HuH-7.5 (cell line): ENCODE measurements at places on chromosomes 11 and 22.

DNA sequence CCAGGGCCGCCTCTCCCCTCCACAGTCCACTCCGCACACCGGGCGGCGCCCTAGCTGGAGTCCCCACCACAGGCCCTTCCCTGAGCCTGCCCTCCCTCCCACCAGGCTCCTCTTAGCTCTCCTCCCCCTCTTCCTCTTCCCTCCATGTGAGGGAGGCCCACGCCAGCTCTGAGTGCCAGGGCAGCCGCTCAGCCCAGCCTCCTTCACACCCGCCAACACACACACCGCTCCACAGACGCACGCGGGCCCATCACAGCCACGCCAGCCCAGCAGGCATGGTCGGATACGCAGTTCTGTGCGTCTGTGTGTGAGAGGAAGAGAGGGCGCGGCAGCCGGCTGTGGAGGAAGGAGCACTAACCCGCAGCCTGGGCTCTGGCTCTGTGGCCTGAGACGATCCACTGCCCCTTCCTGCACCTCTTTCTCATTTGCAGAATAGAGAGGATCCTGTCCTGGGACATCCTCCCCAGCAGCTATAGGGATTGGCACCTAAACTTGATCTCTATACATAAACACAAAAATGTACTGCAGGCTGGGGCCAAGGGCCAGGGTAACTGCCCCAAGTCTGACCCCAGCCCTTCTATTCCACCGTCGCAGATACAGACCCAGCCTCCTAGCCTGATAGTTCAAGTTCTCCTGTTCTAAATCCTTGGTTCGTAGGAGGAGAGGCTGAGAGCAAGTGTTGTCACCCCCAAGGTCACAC, 3.5 kb downstream of the CHRM4 start:
- no peak for DNase-seq

DNA sequence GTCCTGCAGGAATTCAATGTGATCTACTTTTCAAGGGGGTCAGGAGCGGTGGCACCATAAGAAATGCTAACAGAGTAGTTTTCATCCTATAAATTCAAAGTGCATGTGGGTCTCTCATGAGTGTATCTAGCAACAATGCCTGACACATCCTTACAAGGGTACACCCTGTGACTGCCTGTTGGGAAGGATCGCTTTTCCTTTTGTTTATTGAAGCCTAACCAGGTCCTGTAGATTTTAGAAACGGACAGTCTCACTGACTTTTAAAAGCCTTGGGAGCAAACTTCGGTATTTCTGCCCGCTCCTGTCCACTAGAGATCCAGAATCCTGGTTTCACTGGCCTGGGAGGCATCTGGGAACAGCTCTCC, 102.4 kb downstream of the MICAL2 start:
- no peak for DNase-seq

DNA sequence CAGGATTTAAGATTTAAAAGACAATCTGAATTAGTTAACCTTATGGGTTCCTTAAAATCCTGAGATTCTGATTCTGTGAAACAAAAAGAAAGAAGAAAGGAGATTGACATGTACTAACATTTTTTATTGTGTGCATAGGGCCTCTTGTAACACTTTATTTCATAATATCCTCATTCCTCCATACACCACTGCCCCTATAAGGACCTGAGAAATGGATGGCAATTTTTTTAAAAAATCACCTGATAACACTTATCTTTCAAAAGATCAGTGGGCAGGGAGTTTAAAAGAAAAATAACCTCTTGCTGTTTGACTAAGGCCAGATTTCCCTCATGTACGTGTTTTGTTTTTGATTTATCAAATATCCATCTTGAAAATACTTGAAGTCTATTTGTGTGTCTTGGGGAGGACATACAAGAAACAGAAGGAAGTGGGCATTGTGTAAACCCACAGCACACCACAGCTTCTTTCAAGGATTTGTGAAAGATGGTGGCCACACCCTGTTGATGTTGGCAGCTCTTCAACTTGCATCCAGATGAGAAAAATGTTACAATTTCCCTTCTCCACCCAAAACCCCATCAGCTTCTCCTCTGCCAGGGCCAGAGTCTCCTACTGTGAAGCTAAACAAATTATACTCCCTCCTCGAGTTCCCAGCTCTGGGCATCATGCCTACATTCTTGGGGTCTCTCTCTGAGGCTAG, 35.0 kb upstream of the MPEG1 start:
- no peak for DNase-seq

DNA sequence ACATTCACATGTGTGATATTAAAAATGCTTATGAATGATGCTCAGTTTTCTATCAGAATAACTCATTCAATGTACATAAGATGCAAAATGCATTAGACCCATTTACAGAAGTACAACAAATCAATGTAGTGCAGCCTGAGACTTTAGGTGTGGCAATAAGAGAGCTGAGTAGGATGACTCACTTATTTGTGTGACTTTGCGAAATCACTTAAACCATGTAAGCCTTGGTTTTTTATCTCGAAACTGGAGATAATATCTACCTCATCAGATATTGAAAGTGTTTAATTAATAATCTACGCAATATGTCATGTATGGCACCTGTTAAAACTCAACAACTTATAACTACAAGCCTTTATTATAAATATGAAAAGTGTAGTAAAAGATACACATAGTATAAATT, 105.7 kb upstream of the LUZP2 start:
- DNase-seq: no peak

- DNase-seq: no peak
Observed at GRCh38 chr11:64220271-64220670, 5.7 kb downstream of the TRPT1 start.

DNA sequence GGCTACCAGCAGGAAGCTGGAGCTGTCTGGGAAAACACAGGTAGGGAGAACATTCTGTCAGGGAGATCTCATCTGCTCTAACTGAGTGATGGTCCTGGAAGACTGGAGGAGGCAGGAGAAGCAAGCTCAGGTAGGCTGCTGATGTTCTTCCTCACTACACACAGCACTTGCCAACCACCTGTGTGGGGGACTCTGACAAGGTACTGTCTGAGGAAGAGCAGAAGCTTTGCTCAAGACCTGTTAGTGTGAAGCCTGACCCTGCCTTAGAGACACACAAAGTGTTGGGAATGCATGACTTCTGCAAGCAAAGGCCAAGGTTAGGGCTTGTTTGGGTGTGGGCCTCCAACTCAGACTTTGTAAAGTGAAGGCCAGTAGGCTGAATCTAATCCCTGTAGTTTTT, 46.5 kb downstream of the CHST1 start:
- no peak for DNase-seq

DNA sequence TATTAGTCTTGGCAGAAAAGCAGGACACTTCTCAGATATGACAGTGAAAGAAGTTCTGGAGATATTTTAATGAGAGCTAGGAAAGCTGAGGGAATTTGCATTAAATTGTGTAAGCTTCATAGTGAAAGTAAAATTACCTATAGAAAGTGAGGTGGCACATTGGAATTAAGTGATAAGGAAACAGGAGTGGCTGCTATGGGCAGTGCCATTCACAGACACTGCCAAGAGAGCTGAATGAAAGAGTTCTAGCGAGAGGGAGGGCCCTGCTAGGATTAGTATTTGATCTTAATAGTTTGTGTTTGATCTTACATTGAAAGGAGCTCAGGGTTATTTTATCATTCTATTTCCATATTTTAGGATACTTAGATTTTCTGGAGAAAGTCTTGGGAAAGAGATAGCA, 351.9 kb downstream of the DDX10 start:
- no peak for DNase-seq

GRCh38 chr11:69444381-69445130, 36.9 kb upstream of the LINC01488 start:
- DNase-seq: no peak

DNA sequence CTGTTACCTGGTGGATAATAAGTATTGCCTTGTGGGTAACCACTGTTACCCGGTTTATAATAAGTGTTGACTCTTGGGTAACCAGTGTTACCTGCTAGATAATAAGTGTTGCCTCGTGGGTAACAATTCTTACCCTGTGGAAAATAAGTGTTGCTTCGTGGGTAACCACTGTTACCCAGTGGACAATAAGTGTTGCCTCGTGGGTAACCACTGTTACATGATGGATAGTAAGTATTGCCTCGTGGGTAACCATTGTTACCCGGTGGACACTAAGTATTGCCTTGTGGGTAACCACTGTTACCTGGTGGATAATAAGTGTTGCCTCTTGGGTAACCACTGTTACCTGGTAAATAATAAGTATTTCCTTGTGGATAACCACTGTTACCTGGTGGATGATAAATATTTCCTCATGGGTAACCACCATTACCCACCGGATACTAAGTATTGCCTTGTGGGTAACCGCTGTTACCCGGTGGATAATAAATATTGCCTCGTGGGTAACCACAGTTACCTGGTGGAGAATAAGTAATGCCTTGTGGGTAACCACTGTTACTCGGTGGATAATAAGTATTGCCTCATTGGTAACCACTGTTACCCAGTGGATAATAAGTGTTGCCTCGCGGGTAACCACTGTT, 8.7 kb upstream of the NXPE4 start:
- DNase-seq: no peak

GRCh38 chr11:15937601-15938120, 418.7 kb downstream of the SOX6 start:
- DNase-seq: no peak

DNA sequence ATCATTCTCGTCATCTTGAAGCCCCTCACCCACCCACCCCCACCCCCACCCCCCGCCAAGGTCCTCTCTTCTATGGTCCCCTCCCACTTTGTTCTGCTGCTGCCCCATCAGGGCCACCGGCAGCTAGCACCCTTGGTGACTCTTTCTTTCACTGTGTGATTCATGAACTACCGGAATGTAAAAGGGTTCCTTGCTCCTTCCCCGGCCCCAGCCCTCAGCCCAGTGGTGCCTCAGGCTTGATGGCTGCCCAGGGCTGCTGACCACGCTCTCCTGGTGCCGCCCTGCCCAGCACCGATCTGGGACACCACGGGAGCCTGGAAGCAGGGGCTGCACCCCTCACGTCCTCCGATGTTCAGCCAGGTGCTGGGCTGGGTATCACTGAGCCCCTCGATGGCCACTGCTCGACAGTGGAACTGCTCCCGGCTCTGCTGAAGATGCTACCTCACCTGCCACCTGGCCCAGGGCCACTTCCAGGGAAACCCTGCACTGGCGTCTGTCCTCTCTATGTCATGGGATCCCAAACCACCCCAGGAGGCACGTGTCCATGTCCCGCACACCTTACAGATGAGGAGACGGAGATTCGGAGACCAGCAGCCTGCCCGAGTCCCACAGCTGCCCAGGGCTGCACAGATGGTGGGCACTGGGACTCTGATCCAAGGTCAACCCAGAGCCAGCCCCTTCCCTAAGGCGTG, 39.7 kb downstream of the IGLL5 start:
- no peak for DNase-seq

- DNase-seq: no peak
Observed at GRCh38 chr11:72191961-72192381, at the start of gene FOLR1. FOLR1 (plus strand) TSS chr11:72192140; CDS start chr11:72192174, 34 bp downstream.

DNA sequence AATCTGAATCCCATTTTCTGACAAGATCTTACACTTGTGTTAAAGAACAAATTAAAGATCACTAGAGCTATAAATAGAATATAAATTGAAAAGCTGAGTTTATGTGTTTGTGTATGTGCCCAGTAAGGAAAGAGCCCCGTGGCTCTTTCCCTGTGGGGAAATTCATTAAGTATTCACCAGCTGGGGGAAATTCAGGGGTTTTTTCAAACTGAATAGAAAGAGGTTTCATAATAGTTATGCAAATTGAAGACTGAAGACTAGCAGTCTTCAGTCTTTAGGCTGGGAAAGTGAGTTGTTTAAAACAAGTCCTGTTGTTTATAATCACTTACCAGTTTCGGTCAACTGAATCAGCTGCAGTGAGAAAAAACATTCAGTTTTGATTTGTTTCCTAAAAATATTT, 11.3 kb upstream of the MS4A7 start:
- DNase-seq: no peak

GRCh38 chr22:35952576-35952975, 76.0 kb downstream of the RBFOX2 start:
- DNase-seq: no peak

GRCh38 chr11:83069441-83070043, 2.2 kb downstream of the RAB30 start:
- no peak for DNase-seq

GRCh38 chr22:48742556-48743343, 1084.9 kb downstream of the BRD1 start:
- no peak for DNase-seq

- no peak for DNase-seq
Observed at GRCh38 chr11:17273211-17273610, 3.3 kb upstream of the NUCB2 start.

- no peak for DNase-seq
Observed at GRCh38 chr11:134556186-134556585, 144.1 kb upstream of the B3GAT1 start.

DNA sequence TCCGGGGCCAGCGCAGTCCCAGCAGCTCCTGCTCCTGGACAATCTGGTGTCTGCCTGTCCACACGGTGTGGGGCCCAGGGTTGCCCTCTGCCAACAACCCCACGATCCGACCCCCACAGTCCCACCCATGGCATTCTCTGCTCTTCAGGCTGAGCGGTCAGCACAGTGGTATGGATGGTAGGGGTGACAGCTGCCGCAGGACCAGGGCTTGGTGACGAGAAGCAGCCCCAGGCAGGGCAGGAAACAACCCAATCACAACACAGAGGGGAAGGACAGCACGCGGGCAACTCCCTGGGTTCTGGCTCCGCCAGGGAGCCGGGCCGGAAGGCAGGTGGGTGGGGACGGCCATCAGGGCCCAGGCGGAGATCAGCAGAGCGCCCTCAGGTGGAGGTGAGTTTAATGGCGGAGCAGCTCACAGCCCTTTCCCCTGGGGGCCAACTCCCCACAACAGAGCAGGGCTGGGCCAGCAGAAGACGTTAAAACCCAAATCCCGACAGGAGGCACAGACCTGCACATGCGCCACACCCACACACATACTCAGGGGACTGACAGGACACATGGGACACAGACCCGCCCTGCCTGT, 5.3 kb upstream of the CHADL start:
- no peak for DNase-seq

- no peak for DNase-seq
Observed at GRCh38 chr11:47204637-47204989, 10.2 kb upstream of the DDB2 start.
